ENCODE measurements at places on chromosomes 2 and 18.

GRCh38 chr2:160224060-160224459 is 24.0 kb upstream of the ITGB6 start:
- peak; percentile 86 for DNase-seq

DNA sequence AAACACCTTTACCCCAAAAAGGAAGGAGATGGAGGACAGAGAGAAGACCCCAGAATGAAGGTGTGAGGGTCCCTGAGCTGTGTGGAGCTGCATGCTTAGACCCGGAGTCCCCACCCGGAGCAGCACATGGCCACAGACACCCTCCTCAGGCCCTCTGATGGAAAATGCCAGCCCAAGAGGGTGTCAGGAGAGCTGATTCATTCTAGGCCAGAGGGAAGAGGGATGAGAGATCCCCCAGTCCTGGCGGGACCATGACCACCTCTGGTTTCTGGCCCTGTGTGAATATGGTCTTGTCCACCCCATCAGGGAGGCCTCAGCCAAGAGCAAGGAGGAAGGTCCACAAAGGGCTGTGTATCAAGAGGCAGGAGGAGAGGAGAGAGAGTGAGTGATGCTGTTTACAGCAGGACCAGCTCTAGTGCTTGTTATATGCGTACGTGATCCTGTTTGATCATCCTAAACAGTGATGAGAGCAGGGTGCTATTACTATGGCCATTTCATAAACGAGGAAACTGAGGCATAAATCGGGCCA is 186.6 kb upstream of the HAAO start:
- no peak for DNase-seq

GRCh38 chr2:178194600-178195389 is 483 bp downstream of the OSBPL6 start:
- DNase-seq: peak; percentile 56

DNA sequence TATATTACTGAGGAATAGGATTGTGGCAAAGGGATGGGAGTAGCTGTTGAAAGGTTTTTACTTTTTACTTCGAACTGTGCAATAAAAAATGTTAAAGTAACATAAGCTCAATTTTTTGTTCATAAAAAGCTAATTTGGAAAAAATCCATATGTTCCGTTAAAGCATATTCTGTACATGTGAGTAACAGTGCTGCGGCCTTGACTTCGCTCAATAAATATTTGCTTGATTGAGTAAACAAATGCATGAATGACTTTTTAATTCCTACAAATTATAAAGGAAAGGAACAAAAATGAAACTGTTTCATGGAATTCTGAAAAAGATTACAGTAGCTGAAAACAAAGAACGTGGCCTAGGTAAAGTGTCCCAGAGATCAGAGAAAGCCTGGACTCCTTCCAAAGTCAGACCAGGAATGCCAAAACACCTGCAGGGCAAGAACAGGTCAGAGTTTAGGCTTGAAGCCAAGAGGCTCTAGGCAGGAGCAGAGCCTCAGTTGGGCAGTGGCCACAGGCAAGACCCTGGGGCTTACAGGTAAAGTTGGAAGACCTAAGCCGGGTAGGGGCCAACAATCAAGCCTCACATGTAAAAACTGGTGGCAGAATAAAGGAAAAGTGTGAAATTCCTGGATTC is 44.3 kb upstream of the FIGN start:
- no peak for DNase-seq

- DNase-seq: no peak
Measured at GRCh38 chr2:2683606-2684224, 352.6 kb upstream of the MYT1L start.

GRCh38 chr18:48310999-48311398 is 98.2 kb downstream of the ZBTB7C start:
- DNase-seq: no peak

- no peak for DNase-seq
Measured at GRCh38 chr2:43170405-43171105, 55.9 kb downstream of the ZFP36L2 start.

DNA sequence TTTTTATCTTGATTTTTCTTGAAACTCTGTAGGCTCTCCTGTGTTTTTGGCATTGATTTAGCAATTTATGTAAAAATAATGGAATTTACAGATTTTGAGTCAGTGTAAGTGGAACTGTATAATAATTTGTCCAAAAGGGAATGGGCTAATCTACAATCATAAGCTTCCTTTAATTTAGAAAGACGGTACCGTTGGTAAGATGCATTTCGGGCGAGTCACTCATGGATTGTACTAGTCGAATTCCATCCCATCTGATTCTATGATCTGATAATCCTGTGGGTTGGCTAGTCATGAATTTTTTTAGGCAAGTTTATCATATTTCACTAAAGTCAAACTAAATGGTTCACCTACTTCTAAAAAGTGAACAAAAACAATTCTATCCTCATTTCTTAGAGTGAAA is 133.4 kb downstream of the ZNF407 start:
- no peak for DNase-seq

GRCh38 chr18:59768409-59768808 is 71.2 kb upstream of the CCBE1 start:
- no peak for DNase-seq

GRCh38 chr18:69958422-69958821 is 10.7 kb upstream of the CD226 start:
- DNase-seq: no peak

GRCh38 chr18:56407646-56408180 is 230.7 kb downstream of the TXNL1 start:
- DNase-seq: no peak

DNA sequence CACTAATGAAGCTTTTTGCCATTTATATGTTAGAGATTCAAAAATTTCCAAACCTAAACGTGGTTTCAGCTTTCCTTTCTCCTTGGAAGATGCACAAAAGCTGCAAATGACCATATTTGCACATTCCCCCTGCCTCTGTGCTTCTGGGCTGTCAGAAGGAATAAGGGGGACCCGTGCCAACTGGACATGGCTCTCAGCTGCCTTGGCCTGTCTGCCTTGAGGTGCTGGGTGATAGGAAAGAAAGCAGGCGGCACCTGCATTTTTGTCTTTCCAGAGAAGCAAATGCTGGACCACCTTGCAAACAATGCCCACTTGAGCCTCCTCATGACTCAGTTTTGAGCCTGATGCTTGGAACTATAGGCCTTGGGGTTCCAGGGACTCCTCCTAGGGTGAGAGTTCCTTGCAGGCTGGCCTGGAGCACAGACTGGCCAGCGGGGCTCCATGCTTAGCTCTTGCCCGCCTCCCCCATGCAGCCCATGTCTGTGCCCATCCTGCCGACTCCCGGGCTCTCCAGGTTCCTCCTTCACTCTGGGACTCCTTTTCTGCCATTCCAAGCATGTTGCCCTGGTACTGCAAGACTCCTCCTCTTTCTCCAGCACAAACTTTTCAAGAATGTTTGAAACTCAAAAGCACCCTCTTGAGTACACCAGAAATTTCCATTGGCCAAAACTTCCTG is 109.0 kb upstream of the EPAS1 start:
- no peak for DNase-seq

GRCh38 chr2:143121079-143121478 is 8.1 kb upstream of the ARHGAP15 start:
- no peak for DNase-seq

- DNase-seq: no peak
Measured at GRCh38 chr18:35547008-35547605, 34.4 kb upstream of the GALNT1 start.

DNA sequence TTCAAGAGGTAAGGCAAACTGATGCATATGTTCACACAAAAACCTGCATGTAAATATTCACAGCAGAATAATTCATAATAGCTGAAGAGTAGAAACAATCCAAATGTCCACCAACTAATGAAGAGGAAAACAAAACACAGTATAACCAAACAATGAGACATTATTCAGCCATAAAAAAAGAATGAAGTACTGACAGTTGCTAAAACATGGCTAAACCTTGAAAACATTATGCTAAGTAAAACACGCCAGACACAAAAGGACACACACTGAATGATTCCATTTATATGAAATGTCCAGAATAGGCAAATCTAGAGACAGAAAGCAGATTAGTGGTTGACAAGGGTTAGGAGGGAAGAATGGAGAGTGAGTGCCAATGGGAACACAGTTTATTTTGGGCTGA is 86.9 kb downstream of the SESTD1 start:
- DNase-seq: no peak

GRCh38 chr2:26485725-26486418 is 7.9 kb upstream of the OTOF start:
- DNase-seq: no peak

DNA sequence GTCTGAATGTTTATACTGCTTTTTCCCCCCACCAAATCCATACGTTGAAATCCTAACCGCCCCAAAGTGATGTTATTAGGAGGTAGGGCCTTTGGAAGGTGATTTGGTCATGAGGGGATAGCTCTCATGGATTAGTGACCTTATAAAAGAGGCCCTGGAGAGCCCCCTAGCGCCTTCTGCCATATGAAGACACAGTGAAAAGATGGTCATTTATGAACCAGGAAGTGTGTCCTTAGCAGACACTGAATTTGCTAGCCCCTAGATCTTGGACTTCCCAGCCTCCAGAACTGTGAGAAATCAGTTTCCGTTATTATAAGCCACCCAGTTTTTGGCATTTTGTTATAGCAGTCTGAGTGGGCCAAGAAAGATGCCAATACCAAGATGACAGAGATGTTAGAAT is 7.2 kb upstream of the TSN start:
- DNase-seq: no peak

- DNase-seq: no peak
Measured at GRCh38 chr18:80194874-80195570, 52.3 kb downstream of the PARD6G start.

- DNase-seq: peak; percentile 19
Measured at GRCh38 chr18:58863539-58864145, 1.0 kb upstream of the ZNF532 start.
